ENCODE measurements at places on chromosomes 1 and 21.

DNA sequence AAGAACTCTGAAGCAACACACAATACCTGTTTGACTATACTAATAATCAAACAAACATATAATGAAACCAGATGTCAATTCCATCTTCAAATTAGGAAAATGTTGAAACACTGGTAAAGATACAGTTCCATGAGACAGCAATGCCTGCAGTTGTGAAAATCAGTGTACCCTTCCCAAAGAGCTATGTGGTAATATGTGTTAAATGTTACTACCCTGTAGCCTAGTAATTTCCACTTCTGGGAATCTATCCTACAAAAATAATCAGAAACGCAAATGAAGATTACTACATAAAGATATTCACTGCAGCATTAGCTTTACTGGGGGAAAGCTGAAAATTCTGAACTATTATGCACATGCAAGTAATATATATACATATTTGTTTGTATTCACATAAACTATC is 16.9 kb downstream of the GLIS1 start:
- DNase-seq, result no peak

- DNase-seq, result no peak
Observed at GRCh38 chr1:55610203-55610602, 395.0 kb upstream of the USP24 start.

DNA sequence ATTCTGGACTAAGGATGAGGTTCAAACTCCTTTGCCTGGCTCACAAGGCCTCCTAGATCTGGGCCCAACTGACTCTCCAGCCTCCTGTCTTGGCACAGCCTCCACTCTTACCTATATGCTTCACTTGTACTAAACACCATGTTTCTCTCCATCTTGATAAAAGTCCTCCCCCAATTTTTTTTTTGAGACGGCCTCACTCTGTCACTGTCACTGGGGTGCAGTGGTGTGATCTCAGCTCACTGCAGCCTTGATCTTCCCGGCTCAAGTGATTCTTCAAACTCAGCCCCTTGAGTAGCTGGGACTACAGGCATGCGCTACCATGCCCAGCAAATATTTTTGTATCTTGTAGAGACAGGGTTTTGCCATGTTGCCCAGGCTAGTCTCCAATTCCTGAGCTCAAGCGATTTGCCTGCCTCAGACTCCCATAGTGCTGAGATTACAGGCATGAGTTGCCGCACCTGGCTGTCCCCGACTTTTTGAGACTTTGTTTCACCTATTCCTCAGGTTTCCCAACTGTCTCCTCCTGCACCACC is 39.7 kb downstream of the CD34 start:
- DNase-seq, result no peak

DNA sequence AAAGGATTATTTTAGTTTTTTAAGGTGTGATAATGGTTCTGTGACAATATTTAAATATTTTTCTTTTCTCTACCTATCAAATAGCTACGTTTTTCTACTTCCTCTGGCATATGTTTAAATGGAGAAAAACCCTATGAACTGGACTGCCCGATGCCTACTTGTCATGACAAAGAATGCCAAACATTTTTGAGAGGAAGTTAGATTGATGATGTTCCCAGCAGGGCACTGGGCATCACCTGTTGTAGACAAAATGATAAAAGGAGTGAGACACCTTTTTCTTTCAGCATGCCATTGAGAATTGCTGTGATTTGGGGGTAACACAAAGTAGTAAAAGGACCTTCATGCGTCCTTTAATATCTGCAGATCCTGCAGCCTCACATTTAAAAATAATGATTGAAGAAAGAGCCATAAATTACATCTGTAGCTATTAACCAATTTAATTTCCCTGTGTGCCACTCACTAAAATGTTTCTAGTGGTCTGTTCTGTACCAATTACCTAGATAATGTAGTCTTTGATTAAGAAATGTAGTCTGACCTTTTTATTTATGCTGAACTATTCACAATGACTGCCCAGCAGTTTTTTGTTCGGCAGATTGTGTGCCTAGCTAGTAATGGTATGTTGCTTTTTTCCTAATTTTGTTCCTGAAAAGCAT is 47.6 kb downstream of the RPL5 start:
- DNase-seq, result no peak

- no peak for DNase-seq
Observed at GRCh38 chr1:209595599-209596285, 12.2 kb downstream of the CAMK1G start.

DNA sequence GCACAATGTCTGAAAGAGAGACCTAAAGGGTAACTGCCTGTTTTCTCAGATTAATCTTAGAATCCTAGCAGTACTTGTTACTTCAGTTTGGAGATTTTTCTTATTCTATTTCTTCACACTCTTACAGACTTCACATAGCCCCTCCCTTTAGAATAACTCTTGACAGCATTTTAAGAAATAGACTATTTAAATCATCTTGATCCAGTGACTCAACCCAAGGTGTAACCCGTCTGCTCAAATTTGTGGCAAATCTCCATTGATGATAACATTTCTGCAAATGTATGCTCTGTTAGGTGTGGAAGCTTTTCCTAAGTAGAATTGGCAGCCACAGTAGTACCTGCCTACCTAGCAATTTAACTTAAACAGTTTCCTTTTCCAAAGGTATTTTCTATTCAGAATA is 391.2 kb downstream of the DISC1 start:
- no peak for DNase-seq

GRCh38 chr1:103497404-103497803 is 28.1 kb upstream of the RNPC3 start:
- no peak for DNase-seq

- no peak for DNase-seq
Observed at GRCh38 chr1:67889953-67890567, 56.8 kb upstream of the GNG12 start.

DNA sequence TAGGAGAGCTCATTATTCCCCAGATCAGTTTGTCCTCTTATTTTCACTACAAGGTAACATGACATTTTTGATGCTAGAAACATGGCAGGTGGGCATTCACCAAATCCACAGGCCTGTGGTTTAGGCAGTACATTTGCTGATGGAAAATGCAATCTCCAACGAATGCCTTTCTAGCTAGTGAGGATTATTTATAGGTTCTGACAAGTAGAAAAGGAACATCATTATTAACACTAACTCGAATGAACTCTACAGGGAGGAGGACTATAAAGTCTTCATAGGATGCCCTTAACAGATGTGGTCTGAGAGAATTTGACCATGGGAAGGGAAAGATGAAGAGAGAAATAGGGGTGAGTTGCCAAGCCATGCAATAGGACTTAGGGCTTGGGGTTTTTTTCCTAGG is 71.5 kb upstream of the BCL10 start:
- DNase-seq, result no peak

DNA sequence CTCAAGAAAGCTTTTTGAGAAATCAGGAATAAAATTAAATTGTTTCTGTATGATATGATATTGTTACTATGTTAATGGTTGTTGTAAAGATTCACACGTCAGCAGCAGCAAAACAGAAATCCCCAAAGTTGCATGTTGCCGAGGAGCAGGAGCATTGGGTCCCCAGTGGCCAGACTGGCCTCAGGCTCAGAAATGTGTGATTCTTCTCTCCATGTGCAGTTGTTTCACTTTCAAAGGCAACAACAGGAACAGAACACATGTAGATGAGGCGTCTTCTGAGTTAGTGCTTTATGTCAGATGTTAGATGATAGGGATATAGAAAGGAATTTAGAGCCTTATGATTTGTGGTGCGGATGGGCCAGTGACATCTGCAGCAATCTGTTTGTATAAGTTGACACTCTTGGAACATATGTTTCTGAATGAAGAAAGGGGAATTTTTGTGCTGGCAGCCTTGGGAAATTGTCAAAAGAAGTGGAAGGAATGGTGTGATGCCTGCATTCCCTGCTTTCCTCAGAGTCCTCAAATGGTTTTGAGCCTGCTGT is 2.1 kb upstream of the TTLL7 start:
- DNase-seq, result no peak

DNA sequence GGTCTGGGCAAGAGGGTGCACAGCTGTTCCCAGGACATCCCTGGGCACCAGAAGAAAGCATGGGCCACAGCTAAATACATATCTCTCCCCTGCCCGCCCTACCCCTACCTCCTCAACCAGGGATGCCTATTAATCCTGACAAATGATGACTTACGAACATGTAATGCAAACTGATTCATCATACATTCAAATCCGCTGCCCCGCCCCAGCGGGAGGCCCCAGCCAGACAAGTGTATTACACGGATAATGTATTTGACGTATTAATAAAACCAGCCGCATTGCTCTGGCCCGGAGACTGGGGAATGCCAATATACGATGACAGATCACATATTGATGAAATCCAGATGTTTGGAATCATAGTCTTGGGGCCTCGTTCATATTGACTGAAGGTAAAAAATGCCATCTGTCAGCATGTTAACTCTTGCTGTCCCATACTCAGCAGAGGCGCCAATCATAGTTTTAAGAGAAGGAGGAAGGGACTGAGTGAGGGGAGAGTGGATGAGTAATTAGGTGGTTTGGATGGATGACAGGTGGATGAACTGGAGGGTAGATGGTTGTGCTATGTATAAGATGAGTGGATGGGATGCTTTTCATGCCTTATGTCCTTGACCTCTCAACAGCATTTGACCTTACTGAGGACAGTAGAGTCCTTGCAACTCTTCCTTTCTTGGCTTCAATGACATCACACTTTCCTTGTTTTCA is 68.2 kb downstream of the TMEM53 start:
- no peak for DNase-seq

GRCh38 chr1:19250629-19251304 is 557 bp downstream of the EMC1 start:
- no peak for DNase-seq

- peak; percentile 25 for DNase-seq
Observed at GRCh38 chr1:99648107-99648506, 2.2 kb downstream of the PALMD start.

- DNase-seq, result peak; percentile 45
Observed at GRCh38 chr1:183543619-183544204, 46.5 kb downstream of the NCF2 start.

DNA sequence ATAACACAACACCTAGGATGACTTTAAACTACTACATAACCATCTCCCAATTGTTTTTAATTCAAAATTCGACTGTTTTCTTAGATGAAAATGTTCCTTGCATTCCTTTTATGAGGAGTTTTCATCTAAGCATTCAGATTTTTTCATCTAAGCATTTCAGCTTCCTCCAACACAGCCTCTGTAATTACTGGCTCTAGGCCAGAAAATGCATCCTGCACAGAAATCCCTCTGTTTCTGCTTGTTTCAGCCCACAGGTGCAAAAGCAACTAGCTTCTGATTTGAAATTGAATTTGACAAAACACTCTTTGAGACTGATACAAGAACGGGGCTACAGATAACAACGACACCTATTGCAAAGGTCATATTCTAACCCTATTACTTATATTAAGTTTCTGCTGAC is 90.4 kb downstream of the RGS21 start:
- peak; percentile 29 for DNase-seq

DNA sequence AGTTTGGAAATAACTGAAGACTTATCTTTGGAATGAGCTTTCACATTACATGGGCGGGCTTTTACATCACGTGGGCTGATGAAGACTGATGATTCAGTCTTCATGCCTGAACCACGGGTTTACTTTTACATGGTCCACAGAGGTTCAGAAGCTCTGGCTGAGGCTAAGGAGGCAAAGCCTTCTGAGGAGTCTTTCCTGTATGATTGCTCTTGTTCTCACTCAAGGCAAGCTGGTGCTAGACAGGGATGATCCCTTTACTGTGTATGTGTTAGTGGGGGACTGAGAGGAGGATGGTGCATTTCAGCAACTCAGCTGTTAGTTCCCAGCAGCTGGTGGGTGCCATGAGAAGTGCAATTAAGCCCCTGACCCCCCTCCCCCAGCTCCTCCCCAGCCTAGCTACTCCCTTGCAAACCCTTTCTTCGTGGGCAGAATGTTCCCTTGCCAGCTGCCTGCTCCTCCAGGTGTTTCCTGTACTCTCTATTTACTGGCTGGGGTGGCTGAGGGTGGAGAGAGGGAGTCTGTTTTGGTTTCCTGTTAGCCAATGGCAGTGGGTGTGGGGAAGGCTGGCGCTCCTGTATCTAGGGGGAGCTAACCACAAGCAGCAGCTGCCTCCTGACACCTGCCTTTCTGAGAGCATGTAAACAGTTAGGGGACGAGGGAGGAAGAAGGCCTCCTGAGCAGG is 15.4 kb downstream of the BTG2 start:
- DNase-seq, result peak; percentile 99

DNA sequence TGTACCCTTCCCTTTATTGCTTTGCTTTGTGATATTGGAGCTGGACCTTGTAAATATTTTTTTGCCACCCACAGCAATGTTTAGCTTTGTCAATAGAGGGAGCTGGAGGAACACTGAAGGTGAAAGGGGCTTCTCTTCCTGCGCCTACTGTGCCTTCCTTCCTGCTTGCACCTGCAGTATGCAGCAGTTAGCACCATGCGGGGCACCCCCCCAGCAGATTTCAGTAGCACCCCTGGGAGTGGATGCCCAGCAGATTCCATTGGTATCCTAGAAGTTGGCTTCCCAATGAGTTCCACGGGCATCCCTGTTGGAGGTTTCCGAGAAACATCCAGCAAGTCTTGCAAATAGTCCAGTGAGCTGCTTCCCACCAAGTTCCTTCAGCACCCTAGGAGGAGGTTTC is 25.6 kb downstream of the S100A10 start:
- DNase-seq, result peak; percentile 50

- no peak for DNase-seq
Observed at GRCh38 chr1:169460191-169460833, 25.4 kb downstream of the SLC19A2 start.

DNA sequence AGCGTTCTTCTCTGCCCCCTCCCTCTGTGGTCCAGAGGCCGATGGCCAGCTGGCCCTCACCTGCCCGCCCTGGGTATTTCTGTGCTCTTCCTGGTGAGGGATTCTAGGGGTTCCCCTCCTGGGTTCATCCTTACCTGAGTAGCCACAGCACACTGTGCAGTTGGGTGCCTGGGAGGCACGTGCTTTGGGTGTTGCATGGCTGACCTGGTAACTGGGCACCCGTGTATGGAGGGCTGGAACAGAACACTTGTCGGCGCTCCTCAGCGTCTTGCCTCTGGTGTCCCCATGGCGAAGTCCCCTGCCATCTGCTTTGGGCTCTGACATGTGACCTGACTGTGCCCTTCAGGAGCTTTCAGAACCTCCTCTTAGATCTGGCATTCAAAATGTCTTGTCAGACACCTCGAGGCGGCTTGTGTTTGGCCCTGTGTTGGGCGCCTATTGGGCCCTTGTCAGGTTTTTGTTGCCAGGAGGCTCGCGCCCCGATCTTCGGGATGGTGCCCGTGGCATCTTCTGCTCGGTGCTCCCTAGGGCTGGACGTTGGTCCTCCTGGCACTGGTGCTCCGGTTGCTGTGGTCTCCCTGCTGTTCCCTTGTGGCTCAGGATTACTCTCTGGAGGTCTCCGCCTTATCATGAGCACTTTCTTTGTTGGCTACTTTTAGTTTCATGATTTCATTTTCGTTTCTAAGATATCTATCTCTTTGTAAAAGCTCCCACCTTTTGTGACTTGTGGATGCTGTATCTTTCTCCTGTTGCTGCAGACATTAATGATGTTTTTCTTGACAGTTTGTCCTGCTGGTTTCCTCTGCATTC is 28.5 kb downstream of the SKI start:
- no peak for DNase-seq

GRCh38 chr1:228905701-228906101 is 170.4 kb downstream of the RHOU start:
- DNase-seq, result no peak

GRCh38 chr1:222369148-222369547 is 178.8 kb downstream of the HHIPL2 start:
- no peak for DNase-seq

GRCh38 chr1:94228640-94229375 is 8.6 kb downstream of the ARHGAP29 start:
- DNase-seq, result no peak

Data from NCI-H1105 treated with DMSO at 0.1 percent for 48 hours (cell line).